ENCODE measurements at places on chromosomes 16 and 17.

DNA sequence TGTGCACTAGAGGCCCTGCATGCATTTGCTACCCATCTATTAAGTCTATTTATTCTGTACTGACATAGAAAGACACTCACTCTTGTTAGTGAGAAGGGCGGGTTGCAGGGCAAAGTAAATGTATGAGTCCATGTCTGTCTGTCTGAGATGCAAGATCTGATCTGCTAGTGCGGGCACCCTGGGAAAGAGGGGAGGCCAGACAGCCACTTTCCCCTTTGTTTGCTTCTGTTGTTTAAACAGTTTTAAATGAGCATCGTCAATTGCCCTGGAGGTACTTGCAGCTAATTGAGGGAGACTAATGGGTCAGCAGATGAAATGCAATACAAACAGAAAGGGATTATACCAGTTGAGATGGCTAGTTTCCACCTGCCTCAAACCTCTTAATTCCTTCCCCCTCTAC is 24.9 kb downstream of the SCNN1G start:
- H3K4me1 ChIP-seq: no peaks in the 10 kb centered on the region
- DNase-seq: no peak
- no peak overlapping the region for H3K4me3 ChIP-seq
- no peaks in the 10 kb centered on the region for H3K36me3 ChIP-seq
- H3K27me3 ChIP-seq: peaks cover 19% of the 10 kb centered on the region

DNA sequence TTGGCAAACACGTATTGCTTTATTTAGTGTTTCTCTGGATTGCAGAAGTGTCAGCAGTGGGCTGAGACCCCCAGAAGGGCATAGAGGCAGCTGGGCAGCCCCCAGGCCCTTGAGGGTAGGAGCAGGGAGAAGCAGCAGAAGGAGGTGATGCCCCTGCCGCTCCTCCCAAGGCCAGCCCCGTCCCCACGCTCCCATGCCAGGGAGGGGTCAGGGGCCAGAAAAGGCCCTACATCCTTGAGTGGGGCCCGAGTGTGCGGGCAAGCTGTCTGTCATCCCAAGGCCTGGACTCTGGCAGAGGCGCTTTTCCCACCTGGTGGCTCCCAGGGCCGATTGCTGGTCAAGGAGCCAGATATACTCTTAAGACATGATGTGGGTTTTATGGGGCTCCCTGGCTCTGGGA is 8.2 kb upstream of the CRK start:
- H3K4me3 ChIP-seq: no peak overlapping the region
- H3K4me1 ChIP-seq: peaks cover 38% of the 10 kb centered on the region
- no peak for DNase-seq
- no peak overlapping the region for H3K27ac ChIP-seq
- H3K36me3 ChIP-seq: peaks cover 11% of the 10 kb centered on the region

- DNase-seq: no peak
- H3K4me3 ChIP-seq: no peak overlapping the region
- peaks cover 20% of the 10 kb centered on the region for H3K4me1 ChIP-seq
- peaks cover 7% of the 10 kb centered on the region for H3K36me3 ChIP-seq
- H3K27ac ChIP-seq: peak overlapping the region; percentile 47
- no peaks in the 10 kb centered on the region for H3K27me3 ChIP-seq
Measured at GRCh38 chr17:21171970-21172510, 41.9 kb downstream of the TMEM11 start.

GRCh38 chr16:80996688-80997138 is 10.0 kb downstream of the CMC2 start:
- H3K27me3 ChIP-seq: no peaks in the 10 kb centered on the region
- H3K27ac ChIP-seq: peak overlapping the region; percentile 88
- H3K4me3 ChIP-seq: peak overlapping the region; percentile 75
- H3K4me1 ChIP-seq: peaks cover 66% of the 10 kb centered on the region
- H3K36me3 ChIP-seq: peaks cover 25% of the 10 kb centered on the region

DNA sequence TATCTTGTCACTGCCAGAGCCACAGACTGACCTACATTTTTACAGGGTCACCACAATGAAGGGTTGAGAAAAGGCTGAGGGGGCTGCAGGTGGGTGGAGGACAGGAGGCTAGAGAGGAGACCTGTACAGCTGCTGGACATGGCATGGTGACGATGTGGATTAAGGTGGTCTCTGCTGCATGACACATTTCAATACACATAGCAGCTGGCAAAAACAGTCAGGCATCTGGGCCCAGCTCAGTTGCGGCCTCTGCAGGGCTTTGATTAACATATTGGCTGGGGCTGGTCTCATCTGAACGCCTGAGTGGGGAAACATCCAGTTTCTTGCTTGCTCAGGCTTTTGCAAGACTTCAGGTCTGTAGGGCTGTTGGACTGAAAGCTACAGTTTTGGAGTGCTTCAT is 265.4 kb upstream of the FOXF1 start:
- H3K27me3 ChIP-seq: peaks cover 17% of the 10 kb centered on the region
- no peak for DNase-seq
- no peaks in the 10 kb centered on the region for H3K36me3 ChIP-seq
- H3K4me3 ChIP-seq: no peak overlapping the region
- H3K4me1 ChIP-seq: no peaks in the 10 kb centered on the region

GRCh38 chr16:2537451-2538379 is at the start of gene PDPK1:
TSS of gene PDPK1 (plus strand) at chr16:2538021. CDS start at chr16:2538113, 92 bp downstream.
- H3K4me3 ChIP-seq: peak within 1 kb of the TSS; percentile 78
- H3K27me3 ChIP-seq: no peaks in the 10 kb centered on the region
- H3K27ac ChIP-seq: peak within 1 kb of the TSS; percentile 81
- peaks cover 42% of the 10 kb centered on the region for H3K4me1 ChIP-seq
- H3K36me3 ChIP-seq: no peaks in the 10 kb centered on the region

DNA sequence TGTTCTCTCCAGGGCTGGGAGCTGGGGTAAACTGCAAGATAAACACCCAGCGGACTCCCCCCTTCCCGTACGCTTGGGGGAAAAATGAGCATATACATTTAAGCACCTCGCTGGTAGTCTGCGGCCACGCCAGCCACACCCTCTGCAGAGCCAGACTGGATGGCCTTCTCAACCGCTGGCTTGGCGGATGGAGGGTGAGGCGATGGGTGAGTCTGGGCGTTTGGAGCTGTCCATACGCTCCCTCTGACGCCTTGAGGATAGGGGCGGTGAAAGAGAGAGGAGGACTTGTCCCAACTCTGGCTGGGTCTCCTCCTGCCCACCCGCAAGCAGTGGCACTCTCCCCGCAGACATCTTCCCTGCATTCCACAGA is 1.0 kb downstream of the ITGA3 start:
- H3K27me3 ChIP-seq: no peaks in the 10 kb centered on the region
- no peaks in the 10 kb centered on the region for H3K36me3 ChIP-seq
- H3K4me1 ChIP-seq: peaks cover 25% of the 10 kb centered on the region
- H3K4me3 ChIP-seq: peak overlapping the region; percentile 87

DNA sequence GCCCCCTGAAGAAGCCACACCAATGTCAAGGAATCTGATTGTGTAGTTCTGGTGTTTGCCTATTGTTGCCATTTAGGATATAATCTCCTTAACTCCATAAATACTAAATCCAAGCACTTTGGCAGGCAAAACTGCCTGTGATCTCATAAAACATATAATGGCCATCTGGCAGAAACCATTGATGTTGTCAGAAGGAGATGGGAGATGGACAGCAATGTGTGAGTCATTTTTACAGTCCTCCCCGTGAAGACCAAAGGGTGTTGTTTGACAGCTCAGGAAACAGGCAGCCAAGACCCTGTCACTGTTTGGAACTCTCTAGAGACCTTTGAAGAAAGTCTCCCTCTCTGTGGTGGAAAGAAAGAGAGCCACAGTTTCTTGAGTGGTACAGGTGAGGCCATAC is 454.1 kb downstream of the HS3ST3B1 start:
- no peak for DNase-seq
- H3K4me1 ChIP-seq: no peaks in the 10 kb centered on the region
- no peak overlapping the region for H3K27ac ChIP-seq
- H3K27me3 ChIP-seq: peaks cover 2% of the 10 kb centered on the region
- no peaks in the 10 kb centered on the region for H3K36me3 ChIP-seq

- no peak overlapping the region for H3K27ac ChIP-seq
- no peak for DNase-seq
- H3K4me1 ChIP-seq: peaks cover 6% of the 10 kb centered on the region
- H3K36me3 ChIP-seq: no peaks in the 10 kb centered on the region
Measured at GRCh38 chr17:70298929-70299531, 129.7 kb downstream of the KCNJ2 start.

- no peak within 1 kb of the TSS for H3K27ac ChIP-seq
- peak; percentile 95 for DNase-seq
- H3K4me1 ChIP-seq: peaks cover 22% of the 10 kb centered on the region
- peaks cover 14% of the 10 kb centered on the region for H3K36me3 ChIP-seq
Measured at GRCh38 chr17:81911277-81911961, at the start of gene PCYT2. TSS of gene PCYT2 (minus strand) at chr17:81911399. CDS start at chr17:81911355, 44 bp downstream.

- H3K27ac ChIP-seq: no peak overlapping the region
- H3K4me3 ChIP-seq: no peak overlapping the region
- no peak for DNase-seq
- H3K36me3 ChIP-seq: no peaks in the 10 kb centered on the region
Measured at GRCh38 chr17:75418531-75418930, 13.1 kb upstream of the GRB2 start.

DNA sequence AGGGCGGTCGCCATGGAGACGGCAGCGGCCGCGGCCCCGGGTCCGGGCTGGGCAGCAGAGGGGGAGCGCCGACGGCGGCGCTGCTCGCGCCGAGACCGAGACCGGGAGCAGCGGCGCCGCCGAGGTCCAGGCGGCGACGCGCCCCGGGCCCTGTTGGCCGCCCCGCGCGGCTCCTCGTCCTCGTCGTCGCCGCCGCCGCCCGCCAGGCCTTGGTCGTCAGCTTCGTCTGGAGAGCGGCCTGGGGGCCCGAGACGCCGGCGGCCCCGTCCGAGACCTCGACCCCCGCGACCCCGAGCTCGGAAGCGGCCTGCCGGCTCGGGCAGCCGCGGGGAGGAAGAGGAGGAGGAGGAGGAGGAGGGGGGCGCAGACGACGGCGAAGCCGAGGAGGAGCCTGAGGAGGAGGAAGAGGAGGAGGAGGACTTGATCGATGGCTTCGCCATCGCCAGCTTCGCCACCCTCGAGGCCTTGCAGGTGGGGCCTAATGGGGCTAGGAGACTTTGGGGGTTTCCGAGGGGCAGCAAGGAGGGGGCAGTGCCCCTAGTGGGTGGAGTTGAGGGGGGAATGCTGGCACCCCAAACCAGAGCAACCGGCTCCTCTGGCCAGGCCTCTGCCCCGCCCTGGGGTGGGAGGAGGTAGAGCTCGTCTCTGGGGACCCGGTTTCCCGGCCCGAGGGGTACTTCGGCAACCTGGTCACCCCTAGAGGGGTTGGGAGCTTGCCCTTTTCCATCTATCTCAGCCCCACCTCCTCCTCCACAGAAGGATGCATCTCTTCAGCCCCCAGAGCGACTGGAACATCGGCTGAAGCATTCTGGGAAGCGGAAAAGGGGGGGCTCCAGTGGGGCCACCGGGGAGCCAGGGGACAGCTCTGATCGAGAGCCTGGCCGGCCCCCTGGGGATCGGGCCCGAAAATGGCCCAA is 1.5 kb downstream of the FBRS start:
- H3K4me3 ChIP-seq: peak overlapping the region; percentile 86
- H3K4me1 ChIP-seq: peaks cover 48% of the 10 kb centered on the region
- no peaks in the 10 kb centered on the region for H3K27me3 ChIP-seq
- peaks cover 50% of the 10 kb centered on the region for H3K36me3 ChIP-seq

DNA sequence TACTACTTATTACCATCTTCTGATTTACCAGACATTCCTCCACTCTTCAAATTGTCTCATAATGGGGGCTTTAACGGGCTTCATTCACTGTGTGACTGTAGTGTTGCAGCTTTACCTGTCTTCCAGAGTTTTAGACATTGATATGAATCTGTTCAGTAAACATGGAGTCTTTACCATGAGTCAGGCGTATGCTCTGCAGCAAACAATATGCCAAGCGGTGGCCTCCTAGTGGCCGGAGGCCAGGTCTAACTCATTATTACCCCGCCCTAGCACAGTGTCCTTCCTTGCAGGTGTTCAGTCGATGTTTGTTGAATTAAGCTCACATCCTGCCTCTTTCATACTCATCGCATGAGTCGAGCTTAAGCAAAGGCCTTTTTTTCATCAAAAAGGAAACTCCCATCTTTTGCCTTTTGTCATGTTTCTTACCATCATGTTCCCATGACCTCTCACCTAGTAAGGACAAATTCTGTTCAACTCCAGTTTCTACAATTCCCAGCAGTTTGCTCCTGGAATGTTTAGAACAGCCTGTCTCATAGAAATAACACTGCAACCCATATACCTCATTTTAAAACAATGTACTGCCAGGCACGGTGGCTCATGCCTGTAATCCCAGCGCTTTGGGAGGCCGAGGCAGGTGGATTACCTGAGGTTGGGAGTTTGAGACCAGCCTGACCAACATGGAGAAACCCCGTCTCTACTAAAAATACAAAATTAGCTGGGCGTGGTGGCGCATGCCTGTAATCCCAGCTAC is 39.4 kb downstream of the TUBD1 start:
- no peaks in the 10 kb centered on the region for H3K27me3 ChIP-seq
- peaks cover 57% of the 10 kb centered on the region for H3K4me1 ChIP-seq
- H3K36me3 ChIP-seq: no peaks in the 10 kb centered on the region
- peak; percentile 86 for DNase-seq
- H3K4me3 ChIP-seq: peak overlapping the region; percentile 4

- no peaks in the 10 kb centered on the region for H3K27me3 ChIP-seq
- peaks cover 10% of the 10 kb centered on the region for H3K36me3 ChIP-seq
- peaks cover 16% of the 10 kb centered on the region for H3K4me1 ChIP-seq
- H3K27ac ChIP-seq: no peak overlapping the region
- H3K4me3 ChIP-seq: no peak overlapping the region
Measured at GRCh38 chr17:8910969-8911604, 43.6 kb upstream of the PIK3R6 start.

GRCh38 chr17:30838202-30838807 is 6.5 kb downstream of the ATAD5 start:
- H3K36me3 ChIP-seq: peaks cover 39% of the 10 kb centered on the region
- peaks cover 9% of the 10 kb centered on the region for H3K4me1 ChIP-seq
- DNase-seq: no peak
- H3K27me3 ChIP-seq: no peaks in the 10 kb centered on the region
- H3K4me3 ChIP-seq: no peak overlapping the region
- no peak overlapping the region for H3K27ac ChIP-seq

- H3K27me3 ChIP-seq: no peaks in the 10 kb centered on the region
- no peak overlapping the region for H3K27ac ChIP-seq
- DNase-seq: no peak
- H3K36me3 ChIP-seq: no peaks in the 10 kb centered on the region
Measured at GRCh38 chr17:1693339-1693738, 8.7 kb upstream of the PRPF8 start.

GRCh38 chr16:20946015-20946629 is 45.6 kb downstream of the LYRM1 start:
- no peaks in the 10 kb centered on the region for H3K36me3 ChIP-seq
- H3K4me3 ChIP-seq: no peak overlapping the region
- no peak overlapping the region for H3K27ac ChIP-seq
- DNase-seq: no peak
- no peaks in the 10 kb centered on the region for H3K27me3 ChIP-seq
